ENCODE measurements at places on chromosomes 4 and X.

DNA sequence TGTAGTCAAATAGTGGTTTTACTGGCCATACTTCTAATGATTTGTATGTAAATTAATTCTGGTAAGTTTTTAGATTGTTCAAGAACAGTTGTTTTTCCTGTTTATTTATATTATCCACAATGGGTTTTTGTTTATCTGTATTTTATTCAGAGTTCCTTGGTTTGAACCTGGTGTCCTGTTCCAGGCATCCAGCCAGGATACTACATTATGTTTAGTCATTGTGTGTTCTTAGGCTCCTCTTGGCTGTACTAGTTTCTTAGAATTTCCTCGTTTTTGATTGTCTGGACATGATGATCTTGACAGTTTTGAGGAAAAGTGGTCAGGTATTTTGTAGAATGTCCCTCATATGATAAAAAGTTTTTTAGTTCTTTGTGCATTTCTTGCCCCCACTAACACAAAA lies 7.8 kb downstream of the TIGD2 start:
- DNase-seq: no peak

DNA sequence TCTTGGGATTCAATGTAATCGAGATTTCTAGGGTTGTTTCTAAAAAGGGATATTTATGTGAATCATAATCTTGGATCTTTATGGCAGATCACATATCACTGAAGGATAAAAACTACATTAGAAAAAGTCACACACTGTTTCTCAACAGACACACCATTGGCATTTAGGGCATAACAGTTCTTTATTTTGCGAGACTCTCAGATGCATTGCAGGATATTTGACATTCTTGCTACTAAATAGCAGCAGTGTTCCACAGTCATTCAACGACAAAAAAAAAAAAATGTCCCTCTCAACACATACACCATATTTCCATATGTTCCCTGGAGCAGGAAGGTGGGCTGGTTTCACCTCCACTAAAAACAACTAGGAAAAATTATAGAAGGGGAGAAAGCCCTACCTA lies 243.4 kb upstream of the PCDH18 start:
- no peak for DNase-seq

GRCh38 chr4:145945431-145946155 lies 7.0 kb upstream of the ZNF827 start:
- DNase-seq: no peak

- no peak for DNase-seq
Observed at GRCh38 chr4:4618847-4619246, 77.0 kb upstream of the STX18 start.

DNA sequence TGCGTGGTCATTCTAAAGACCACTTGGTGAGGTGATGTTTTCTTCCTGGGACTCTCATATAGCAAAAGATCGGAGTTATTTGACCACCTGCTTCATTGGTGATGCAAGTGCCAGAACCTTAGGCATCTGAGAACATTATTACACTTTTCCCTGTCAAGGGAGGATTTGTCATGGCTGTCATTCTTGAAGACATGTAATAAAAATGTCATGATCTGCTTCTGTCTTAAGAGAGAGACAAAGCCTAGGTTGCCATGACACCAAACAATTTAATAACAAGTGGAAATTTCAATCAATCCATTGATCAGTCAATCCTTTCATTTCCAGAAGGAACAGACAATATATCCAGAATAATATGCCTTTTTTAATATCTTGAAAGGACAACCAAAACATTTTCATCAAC lies 97.9 kb upstream of the OR13H1 start:
- no peak for DNase-seq

- no peak for DNase-seq
Observed at GRCh38 chr4:173275150-173275549, 59.0 kb downstream of the HMGB2 start.

All from effector CD8-positive, alpha-beta T cell (primary cell).